ENCODE measurements at places on chromosomes 12 and 14.

- H3K36me3 ChIP-seq = no peaks in the 10 kb centered on the region
- H3K27ac ChIP-seq = no peak overlapping the region
- no peak overlapping the region for H3K4me3 ChIP-seq
- no peak for DNase-seq
These were observed 129.4 kb upstream of the SRRM4 start for GRCh38 chr12:118851891-118852290.

DNA sequence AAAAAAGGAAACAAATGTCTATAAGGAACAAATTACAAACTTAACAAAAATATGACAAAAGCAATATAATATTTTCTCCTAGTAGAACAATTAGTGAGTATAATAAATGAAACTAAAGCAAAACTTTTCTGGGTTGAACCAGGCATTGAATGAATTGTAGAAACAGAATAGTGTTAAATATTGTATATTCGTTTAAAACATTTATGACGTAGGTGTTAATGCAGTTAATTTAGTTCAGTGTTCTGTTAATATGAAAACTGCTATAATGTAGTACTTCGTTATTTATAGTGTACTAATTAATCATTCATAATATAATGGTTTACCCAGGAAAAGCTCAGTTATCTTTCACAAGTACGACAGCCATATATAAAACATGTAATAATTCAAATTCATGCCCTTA, 23.7 kb downstream of the NKX2-1 start:
- no peak for DNase-seq
- no peaks in the 10 kb centered on the region for H3K4me1 ChIP-seq
- H3K4me3 ChIP-seq = no peak overlapping the region
- no peak overlapping the region for H3K27ac ChIP-seq

GRCh38 chr12:89389755-89390661, 37.7 kb upstream of the DUSP6 start:
- H3K4me1 ChIP-seq = peaks cover 18% of the 10 kb centered on the region
- H3K36me3 ChIP-seq = no peaks in the 10 kb centered on the region
- no peak overlapping the region for H3K4me3 ChIP-seq
- no peak for DNase-seq
- no peaks in the 10 kb centered on the region for H3K27me3 ChIP-seq

DNA sequence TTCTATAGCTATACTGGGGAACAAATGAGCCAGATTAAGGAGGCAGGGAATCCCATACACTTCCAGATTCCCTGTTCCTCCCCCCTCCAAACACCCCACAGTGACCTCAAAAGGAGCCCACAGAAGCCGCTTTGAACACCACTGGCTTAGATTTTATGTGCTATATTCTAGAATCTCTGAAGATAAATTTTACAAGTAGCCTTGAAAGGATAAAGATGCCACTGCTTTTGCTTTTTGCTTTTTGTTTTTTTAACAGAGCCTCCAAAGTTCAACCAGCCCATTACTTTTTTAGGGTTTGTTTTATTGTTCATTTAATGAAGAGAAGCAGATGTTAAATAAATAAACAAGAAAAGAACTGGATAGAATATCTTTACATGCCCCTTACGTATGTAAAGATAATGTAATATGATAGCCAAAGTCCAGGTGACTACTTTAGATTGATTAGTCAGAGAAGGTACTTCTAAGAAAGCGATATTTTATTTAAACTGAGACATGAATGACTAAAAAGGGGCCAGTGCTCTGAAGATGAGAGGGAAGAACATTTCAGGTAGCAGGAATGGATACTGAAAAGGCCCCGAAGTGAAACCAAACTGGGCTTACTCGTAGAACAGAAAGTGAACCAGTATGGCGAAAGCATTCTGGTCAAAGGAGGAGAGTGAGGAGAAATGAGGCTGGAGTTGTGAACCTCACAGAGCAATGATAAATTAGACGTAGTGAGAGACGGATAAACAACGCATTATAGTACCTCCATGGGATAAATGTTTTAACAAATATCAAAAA, 44.6 kb downstream of the DUSP6 start:
- peaks cover 35% of the 10 kb centered on the region for H3K4me1 ChIP-seq
- H3K27me3 ChIP-seq = no peaks in the 10 kb centered on the region
- no peak overlapping the region for H3K27ac ChIP-seq

DNA sequence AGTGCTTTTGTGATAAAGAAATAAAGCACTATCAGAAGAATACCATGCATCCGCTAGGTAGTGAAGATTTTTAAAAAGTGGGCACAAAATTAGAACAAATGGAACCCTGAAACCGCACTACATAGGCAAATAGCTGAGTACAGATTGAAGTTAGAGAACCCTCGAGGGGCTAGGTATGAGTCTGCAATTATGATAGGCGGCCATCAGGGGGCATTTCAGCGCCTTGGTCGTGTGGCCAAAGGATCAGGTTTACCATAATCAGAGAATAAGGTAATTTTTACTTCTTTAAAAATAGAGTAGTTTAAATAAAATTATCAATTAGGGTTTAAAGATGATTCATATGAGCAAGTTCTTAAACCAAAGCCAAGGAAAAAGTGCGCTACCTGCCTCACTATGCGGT, 129.8 kb downstream of the TMX1 start:
- H3K4me1 ChIP-seq = no peaks in the 10 kb centered on the region
- DNase-seq = no peak
- H3K27ac ChIP-seq = no peak overlapping the region
- no peak overlapping the region for H3K4me3 ChIP-seq
- H3K27me3 ChIP-seq = peaks cover 5% of the 10 kb centered on the region
- no peaks in the 10 kb centered on the region for H3K36me3 ChIP-seq

DNA sequence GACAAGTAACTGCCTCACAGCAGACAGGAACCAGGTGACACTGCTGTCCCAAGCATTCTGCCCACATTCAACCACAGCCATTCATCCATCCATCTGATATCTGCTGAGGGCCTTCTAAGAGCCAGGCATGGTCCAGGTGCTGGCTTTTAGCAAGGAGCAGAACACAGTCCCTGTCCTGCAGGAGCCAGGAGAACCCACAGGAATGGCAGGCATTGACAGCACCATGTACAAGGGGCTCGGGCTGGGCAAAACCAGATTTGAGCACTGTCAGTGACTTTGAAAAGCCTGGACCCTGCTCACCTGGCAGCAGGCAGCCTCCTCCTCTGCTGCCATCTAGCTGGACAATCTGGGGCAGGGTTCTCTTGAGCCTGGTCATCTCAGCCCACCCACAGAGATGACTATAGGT, 137.0 kb downstream of the ZFP36L1 start:
- H3K36me3 ChIP-seq = no peaks in the 10 kb centered on the region
- peaks cover 12% of the 10 kb centered on the region for H3K4me1 ChIP-seq
- H3K4me3 ChIP-seq = no peak overlapping the region
- no peak overlapping the region for H3K27ac ChIP-seq

DNA sequence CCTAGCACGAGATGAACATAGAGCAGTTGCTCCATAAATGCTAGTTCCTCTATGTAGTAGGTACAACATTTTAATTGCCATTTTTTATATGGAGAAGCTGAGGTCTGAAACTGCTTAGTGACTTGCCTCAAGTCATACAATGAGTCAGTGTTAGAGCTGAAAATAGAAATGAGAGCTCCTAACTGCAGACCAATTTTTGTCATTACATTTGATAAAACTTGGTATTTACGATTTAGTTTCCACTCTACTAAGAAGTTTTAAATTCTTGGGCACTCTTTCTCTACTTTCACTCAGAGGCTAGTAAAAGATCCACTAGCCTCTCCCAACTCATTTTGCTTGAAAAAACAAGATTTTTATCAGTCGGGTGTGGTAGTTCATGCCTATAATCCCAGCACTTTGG, 8.1 kb upstream of the TMED10 start:
- H3K27ac ChIP-seq = no peak overlapping the region
- peaks cover 21% of the 10 kb centered on the region for H3K27me3 ChIP-seq
- H3K36me3 ChIP-seq = no peaks in the 10 kb centered on the region
- H3K4me3 ChIP-seq = no peak overlapping the region
- no peak for DNase-seq
- no peaks in the 10 kb centered on the region for H3K4me1 ChIP-seq

DNA sequence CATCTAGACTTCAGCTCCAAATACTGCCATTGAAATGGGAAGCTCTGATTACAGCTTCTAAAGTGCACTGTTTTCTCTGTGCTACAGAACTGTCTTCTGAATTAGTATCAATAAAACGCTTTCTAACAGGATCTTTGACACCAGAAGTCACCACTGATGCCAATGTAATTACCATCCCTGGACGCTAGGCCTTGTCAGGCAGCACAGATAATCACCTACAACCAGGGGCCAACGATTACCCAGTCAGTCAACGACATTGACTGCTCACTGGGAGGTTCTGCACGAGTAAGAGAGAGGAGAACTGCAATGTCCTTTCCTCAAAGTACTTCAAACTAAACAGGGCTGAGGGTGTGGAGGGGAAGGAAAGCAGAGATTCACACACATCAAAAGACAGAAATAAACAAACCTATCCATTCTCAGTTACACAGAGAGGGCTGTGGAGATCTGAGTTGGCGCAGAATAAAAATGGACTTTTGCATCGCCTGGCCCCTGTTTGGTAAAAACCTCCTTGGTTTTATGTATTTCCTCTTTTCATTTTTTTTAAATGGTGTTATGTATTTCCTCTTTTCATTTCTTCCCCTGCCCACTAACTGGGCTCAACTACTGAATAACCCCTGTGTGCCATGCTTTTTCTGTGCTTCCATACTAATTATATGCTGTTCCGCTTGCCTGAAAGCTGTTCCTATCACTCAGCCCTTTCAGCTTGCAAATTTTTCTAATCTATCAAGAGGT, 492.2 kb downstream of the APAF1 start:
- no peak overlapping the region for H3K27ac ChIP-seq
- no peaks in the 10 kb centered on the region for H3K27me3 ChIP-seq
- H3K4me1 ChIP-seq = no peaks in the 10 kb centered on the region
- no peak for DNase-seq

DNA sequence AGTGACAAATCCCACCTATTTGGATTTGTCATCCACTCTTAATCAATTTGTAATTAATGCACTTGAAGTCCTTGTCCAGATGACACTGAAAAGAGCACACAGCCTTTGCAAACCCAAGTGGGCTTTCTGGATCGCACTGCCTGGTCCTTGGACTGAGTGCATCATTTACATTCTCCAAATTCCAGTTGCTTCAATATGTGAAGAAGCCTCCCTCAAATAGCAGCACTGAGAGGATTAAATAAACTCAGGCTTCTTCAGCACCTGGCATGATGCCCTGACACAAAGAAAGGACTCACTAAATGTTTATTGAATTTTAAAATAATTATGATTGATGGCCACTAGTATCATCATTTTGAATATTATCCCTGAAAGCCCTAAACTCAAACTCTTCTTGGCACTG, 496.5 kb downstream of the VRK1 start:
- H3K4me1 ChIP-seq = peaks cover 18% of the 10 kb centered on the region
- no peaks in the 10 kb centered on the region for H3K36me3 ChIP-seq
- no peak for DNase-seq
- no peak overlapping the region for H3K27ac ChIP-seq
- H3K27me3 ChIP-seq = peaks cover 34% of the 10 kb centered on the region

DNA sequence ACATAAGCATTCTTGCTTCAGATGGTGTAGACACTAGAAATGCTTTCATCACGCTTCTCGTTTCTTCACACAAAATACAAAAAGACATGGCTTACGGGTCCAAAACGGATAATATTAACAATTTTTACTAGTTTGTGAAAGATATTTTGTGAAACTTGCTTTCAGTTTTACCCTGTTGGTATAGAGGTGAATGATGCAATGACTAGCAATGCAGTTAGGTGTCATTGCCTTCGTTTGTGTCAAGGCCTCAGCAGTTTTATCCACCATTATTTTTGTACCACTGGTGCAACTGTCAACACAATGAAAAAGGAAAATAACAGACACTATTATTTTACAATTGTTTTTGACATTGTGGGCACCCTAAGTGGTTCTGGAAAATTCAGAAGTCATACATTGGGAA, 323.0 kb downstream of the FLRT2 start:
- no peaks in the 10 kb centered on the region for H3K4me1 ChIP-seq
- DNase-seq = no peak
- H3K4me3 ChIP-seq = no peak overlapping the region
- H3K27ac ChIP-seq = no peak overlapping the region

GRCh38 chr12:64669270-64669842, 59.1 kb downstream of the RASSF3 start:
- H3K27ac ChIP-seq = peak overlapping the region; percentile 98
- peak; percentile 67 for DNase-seq
- peak overlapping the region; percentile 87 for H3K4me3 ChIP-seq
- peaks cover 28% of the 10 kb centered on the region for H3K36me3 ChIP-seq
- peaks cover 91% of the 10 kb centered on the region for H3K4me1 ChIP-seq

DNA sequence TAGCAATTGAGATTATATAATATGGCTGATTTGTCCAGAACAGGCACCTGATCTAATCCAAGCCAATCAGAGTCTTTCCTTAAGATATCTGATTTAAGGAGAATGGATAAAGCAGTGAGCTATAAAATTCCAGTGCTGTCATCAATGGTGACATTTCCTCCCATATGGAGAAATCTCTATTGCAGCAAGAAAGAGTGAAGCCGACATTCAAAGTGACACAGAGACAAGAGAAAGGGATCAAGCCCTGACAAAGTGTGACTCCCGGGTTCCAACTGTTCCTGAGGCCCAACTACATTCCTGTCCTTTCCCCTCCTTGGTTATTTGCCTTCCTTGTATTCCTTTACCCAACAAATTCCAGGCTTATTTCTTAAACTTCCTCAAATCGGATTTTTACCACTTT, 430.0 kb upstream of the SOX5 start:
- H3K27ac ChIP-seq = no peak overlapping the region
- H3K27me3 ChIP-seq = no peaks in the 10 kb centered on the region
- no peak for DNase-seq
- no peak overlapping the region for H3K4me3 ChIP-seq

GRCh38 chr12:132030367-132031038, 80.8 kb downstream of the EP400 start:
- peaks cover 67% of the 10 kb centered on the region for H3K36me3 ChIP-seq
- no peaks in the 10 kb centered on the region for H3K27me3 ChIP-seq
- DNase-seq = no peak
- H3K4me1 ChIP-seq = no peaks in the 10 kb centered on the region
- H3K27ac ChIP-seq = no peak overlapping the region

- H3K27me3 ChIP-seq = no peaks in the 10 kb centered on the region
- no peak overlapping the region for H3K4me3 ChIP-seq
- H3K4me1 ChIP-seq = no peaks in the 10 kb centered on the region
These were observed 211.1 kb upstream of the RGS6 start for GRCh38 chr14:71720978-71721624.

GRCh38 chr12:123075646-123076171, 75.2 kb downstream of the PITPNM2 start:
- peaks cover 55% of the 10 kb centered on the region for H3K4me1 ChIP-seq
- peak; percentile 90 for DNase-seq
- no peaks in the 10 kb centered on the region for H3K27me3 ChIP-seq
- H3K27ac ChIP-seq = peak overlapping the region; percentile 98
- no peaks in the 10 kb centered on the region for H3K36me3 ChIP-seq
- H3K4me3 ChIP-seq = peak overlapping the region; percentile 82

All from activated CD8-positive, alpha-beta T cell treated with anti-CD3 and anti-CD28 coated beads, Interleukin-2, amount 10 ng/mL, durations not matched to agents 7 days and 5 days (primary cell).